ENCODE measurements at places on chromosomes 7 and 10. TPM values are rescaled to one million over a fixed set of nuclear protein-coding genes. Genes with fewer than 3 reads are reported as not detected.

DNA sequence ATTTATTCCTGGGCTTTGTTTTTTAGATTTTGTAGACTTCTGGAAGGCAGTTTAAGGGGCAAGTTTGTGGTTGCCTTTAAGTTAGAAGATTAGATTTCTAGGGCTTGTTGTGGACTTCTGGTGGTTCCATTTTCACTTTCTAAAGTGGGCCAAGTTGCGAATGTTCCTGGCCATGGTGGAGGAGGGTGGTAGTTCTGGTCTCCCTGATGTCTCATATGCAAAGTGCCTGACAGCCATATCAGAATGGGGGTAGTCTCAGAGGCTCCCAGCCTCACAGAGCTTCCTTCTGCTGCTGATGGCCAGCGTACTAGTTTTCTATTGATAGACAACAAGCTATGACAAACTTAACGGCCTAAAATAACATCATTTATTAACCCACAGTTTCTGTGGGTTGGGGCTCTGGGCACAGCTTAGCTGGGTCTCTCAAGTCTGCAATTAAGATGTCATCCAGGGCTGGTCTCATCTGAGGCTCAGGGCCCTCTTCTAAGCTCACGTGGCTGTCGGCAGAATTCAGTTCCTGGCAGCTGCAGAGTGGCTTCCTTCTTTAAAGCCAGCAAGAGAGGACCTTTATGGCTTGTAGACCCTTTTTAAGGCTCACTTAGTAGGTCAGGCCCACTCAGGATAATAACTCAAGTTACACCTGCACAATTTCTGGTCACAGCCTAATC, 44.8 kb downstream of the BMPER start:
- DNase-seq: no peak
- H3K27ac ChIP-seq: no peak overlapping the region
- no peaks in the 10 kb centered on the region for H3K36me3 ChIP-seq
- no peaks in the 10 kb centered on the region for H3K27me3 ChIP-seq
- no peak overlapping the region for H3K4me3 ChIP-seq

DNA sequence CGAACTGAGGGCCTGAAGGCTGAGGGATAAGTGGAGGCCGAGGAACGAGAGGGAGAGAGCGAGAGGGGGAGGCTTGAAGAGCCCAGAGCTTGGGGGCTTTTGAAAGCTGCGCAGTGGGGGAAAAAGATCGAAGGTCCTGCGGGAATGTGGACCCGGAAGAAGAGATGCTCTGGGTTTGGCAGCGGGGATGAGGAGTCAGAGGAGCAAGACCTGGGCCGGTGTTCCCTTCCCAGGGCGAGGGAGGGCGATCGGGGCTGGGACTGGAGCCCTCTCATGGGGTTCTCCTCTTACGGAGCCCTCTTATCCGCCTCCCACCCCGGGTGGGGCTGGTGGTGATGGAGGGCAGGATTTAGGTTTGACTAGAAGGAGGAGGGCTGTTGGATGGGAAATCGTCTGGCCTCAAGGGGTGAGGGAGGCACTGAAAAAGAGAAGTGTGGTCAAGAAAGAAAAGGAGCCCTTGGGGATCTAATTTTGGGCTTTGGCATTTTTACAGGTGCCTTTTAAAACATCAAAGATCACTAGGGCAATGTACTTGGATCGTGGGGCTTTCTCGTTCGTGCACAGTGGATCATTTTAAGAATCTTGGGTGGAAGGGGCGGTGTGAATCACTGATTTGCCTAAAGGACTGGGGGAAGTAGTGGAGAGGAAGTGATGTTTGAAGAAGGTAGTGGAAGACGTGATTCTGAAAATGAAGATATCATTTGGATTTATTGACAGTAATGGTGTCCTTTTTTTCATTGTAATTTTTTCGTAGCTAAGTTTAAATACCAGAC, 637 bp downstream of the SAMD8 start:
- peak overlapping the region; percentile 85 for H3K4me3 ChIP-seq
- H3K4me1 ChIP-seq: peaks cover 14% of the 10 kb centered on the region
- H3K27ac ChIP-seq: peak overlapping the region; percentile 97
- no peaks in the 10 kb centered on the region for H3K27me3 ChIP-seq
- DNase-seq: peak; percentile 63

DNA sequence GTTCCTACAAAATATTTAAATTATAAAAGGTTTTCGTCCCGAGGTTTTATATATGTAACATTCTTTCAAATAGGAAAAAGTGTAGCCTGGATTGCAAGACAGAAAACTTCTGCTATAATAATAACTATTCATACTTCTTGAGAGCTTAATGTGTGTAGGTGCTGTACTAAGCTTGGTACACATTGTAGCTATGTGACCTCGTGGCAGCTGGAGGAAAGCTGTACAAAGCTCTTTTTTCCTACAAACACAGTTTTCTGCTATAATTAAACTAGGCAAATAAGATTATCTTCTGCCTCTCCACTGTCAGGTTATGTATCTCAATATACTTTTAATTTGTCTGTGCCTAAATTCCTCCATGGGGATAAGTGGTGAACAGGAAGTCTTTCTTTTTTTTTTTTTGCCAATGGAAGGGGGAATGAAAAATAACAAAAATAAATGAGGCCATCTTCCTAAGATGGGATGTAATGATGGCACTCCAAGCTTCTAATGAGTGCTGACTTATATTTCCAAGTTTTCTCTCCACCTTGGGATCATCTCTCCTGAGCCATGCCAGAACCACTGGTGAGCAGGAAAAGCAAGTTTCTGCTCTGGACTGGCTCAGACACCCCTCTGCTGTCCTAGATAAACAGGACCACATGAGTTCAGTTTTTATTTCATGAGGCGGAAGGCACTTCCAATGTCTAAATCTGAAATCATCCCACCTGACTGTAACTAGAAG, 9.9 kb downstream of the SGMS1 start:
- H3K27ac ChIP-seq: no peak overlapping the region
- DNase-seq: no peak

DNA sequence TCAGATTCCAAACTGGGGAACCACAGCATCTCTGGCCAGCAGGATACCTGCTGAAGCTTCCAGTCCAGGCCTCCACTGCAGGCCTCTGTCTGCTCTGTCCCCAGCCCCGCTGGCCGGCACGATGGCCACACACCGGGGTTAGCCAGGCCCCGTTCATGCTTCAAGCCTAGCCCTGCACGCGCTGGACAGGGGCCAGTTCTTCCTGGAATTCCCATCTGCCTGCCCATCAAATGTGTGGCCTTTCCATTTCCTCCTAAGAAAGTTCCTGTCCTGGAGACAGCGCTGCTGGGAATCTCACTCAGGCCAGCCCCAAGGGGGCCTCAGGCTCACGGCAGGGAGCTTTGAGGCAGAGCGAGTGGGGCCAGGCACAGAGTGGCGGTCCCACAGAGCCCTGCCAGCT, 18.0 kb downstream of the SH2B2 start:
- peaks cover 5% of the 10 kb centered on the region for H3K4me1 ChIP-seq
- H3K27me3 ChIP-seq: no peaks in the 10 kb centered on the region
- H3K36me3 ChIP-seq: no peaks in the 10 kb centered on the region
- DNase-seq: no peak
- peak overlapping the region; percentile 54 for H3K27ac ChIP-seq
- no peak overlapping the region for H3K4me3 ChIP-seq

GRCh38 chr7:832968-833424, 720 bp downstream of the SUN1 start:
- no peak for DNase-seq
- H3K36me3 ChIP-seq: no peaks in the 10 kb centered on the region
- peak overlapping the region; percentile 80 for H3K27ac ChIP-seq
- peaks cover 24% of the 10 kb centered on the region for H3K4me1 ChIP-seq

DNA sequence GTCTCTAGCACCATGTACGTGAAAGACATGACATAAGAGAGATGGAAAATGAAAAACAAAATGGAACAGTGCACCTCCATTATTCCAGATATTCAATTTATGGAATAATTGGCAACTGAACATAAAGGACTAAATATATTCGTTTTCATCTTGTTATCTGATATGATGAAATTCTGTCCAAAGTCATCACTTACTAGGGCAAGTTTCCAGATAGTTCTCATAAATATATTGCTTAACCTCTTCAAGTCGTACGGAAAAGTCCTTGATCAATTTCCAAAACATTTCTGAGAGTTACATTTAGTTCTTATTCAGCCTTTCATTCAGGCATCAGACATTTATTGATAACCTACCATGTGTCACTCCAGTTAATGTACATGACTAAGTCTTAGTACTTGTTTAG, 185.2 kb downstream of the HGF start:
- H3K27me3 ChIP-seq: no peaks in the 10 kb centered on the region
- no peak overlapping the region for H3K27ac ChIP-seq
- DNase-seq: no peak
- no peaks in the 10 kb centered on the region for H3K36me3 ChIP-seq
- H3K4me1 ChIP-seq: no peaks in the 10 kb centered on the region

DNA sequence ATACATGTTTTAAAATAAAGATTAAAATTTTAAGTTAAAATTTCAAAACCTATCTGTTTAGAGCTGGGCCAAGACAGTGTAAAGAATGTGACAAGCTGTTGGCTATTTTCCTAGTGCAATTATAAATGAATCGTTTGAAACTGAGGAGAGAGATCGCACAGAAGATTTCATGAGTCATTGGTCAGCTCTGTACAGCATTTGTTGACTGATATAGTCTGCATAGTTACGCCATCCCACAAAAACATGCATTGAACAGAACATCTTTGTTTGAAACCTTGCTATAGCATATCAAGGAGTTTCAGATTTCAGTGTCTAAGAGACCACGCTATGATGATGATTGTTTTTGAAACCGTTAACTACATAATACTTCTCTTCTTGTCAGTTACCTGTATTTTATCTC, 1.3 kb upstream of the C10orf67 start:
- H3K4me3 ChIP-seq: no peak overlapping the region
- no peak overlapping the region for H3K27ac ChIP-seq
- H3K27me3 ChIP-seq: peaks cover 26% of the 10 kb centered on the region

DNA sequence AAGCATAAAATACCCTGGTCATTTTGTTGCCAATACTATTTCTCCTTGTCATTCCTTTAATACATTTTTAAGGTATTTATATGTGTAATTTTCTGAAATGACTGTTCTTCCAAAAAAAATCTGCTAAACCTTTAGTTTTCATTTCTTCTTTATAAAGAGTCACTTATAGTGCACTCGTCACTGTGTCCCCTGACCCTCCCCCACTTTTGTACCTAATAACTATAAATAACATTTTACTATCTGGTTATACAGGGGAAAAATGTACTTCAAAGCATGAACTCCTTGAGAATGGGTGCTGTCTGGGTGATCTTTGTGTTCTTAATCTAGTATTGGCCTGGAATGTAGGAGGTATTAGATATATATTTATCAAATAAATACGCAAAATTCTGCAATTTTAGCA, 31.1 kb downstream of the RTKN2 start:
- no peak for DNase-seq
- peaks cover 6% of the 10 kb centered on the region for H3K4me1 ChIP-seq
- H3K27ac ChIP-seq: no peak overlapping the region
- H3K36me3 ChIP-seq: no peaks in the 10 kb centered on the region

DNA sequence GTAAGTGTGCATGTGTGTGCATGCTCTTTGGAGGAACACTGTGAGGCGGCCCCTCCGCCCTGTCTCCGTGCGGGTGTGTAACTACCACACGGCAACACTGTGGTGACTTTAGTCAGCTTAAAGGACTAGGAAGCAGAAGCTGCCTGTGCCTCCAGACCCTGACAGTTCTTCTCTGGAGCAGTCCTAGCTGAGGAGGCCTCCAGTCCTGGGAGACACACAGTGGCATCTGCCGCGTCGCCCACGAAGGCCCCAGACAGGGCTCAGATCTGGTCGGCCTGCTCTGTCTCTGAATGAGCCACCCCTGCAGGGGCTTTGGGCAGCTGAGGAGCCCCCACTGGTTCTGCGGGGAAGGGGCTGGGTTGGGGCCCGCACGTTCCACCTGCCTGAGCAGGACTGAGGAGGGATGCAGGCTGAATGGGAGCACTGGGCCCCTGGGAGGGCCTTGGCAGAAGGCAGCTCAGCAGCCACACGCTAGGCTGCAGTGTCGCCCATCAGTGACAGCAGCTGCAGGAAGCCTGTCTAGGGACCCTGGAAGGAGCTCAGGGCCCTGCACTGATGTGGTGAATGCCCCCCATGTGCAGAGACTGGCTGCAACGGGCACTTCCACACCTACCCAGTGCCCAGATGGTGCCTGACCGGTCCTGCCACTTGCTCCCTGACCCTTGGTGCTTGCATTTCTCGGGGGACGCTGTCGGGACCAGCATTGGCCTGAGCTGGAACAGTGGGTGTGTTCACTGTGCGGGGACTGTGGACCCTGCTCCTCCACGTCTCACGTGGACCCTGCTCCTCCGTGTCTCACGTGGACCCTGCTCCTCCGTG, 27.3 kb upstream of the KNDC1 start:
- H3K4me1 ChIP-seq: no peaks in the 10 kb centered on the region
- DNase-seq: no peak
- no peak overlapping the region for H3K4me3 ChIP-seq
- no peaks in the 10 kb centered on the region for H3K36me3 ChIP-seq
- no peaks in the 10 kb centered on the region for H3K27me3 ChIP-seq

DNA sequence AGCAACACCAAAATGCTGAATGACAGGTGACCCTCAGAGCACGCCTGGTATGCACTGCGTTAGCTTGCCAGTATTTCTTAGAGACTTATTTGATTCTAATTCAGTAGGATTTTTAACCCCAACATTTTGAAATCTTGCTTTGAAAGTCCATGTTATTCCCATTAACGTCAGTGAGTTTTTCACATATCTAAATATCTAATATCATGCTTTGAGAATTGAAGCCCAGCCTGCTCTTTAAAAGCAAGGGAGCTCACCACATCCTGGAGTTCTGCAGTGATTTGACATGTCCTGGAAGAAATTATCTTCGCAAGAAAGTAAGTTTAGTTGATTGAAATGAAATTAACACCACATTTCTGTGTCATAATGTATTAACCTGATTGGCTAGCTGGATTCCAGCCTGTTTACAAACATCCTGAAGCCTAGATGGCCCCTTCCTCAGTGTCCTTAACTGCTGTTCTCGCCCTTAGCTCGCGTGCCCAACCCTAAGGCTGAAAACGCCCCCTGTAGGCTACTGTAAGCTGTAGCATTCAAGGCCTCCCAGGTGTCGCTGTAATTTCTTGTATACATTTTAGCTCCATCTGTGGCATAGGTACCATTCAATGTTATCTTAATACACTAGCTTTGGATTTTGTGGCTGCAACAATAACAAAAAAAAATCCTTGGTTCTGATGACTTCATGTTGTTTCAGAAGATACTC, 191.5 kb downstream of the MGMT start:
- no peaks in the 10 kb centered on the region for H3K4me1 ChIP-seq
- no peaks in the 10 kb centered on the region for H3K27me3 ChIP-seq
- H3K4me3 ChIP-seq: no peak overlapping the region
- DNase-seq: no peak
- no peak overlapping the region for H3K27ac ChIP-seq
- no peaks in the 10 kb centered on the region for H3K36me3 ChIP-seq

DNA sequence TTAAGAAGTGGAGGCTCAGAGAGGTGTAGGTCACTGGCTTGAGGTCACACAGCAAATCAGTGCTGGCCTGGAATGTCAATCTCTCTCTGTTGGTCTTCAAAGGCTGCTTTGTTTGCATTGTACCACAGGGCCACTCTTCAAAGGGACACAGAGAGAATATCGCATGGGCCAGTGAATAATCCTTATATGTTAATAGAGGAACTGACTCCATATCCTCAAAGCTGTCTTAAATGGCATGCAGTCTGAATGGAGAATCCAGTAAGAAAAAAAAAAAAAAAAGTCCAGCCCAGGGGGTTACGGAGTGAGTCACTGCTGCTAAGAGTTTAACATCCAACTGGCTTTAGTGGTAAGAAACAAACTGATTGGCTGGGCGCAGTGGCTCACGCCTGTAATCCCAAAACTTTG, 54.1 kb downstream of the NRAP start:
- H3K27ac ChIP-seq: no peak overlapping the region

Gene TLL2
- total RNA-seq: not detected

Gene PRF1
- total RNA-seq: 0.80 TPM

Gene OR2A7
- total RNA-seq: 19.1 TPM

Gene GRM8
- 0.68 TPM for total RNA-seq

Gene DNAJC12
- 2.0 TPM for total RNA-seq

Gene SPACDR
- total RNA-seq: not detected

Measured in transverse colon (tissue), 4 donors.